ENCODE measurements at places on chromosomes 1 and 21. TPM values are rescaled to one million over a fixed set of nuclear protein-coding genes. Genes with fewer than 3 reads are reported as not detected.

The GBP3 gene
- total RNA-seq = 0.31 TPM

The CHIA gene
- total RNA-seq = not detected

The PDE9A gene
- 40.4 TPM for total RNA-seq

The GRHL3 gene
- not detected for total RNA-seq

The TEDDM1 gene
- not detected for total RNA-seq

The HMGCS2 gene
- not detected for total RNA-seq

The HRNR gene
- total RNA-seq = not detected

The LHX8 gene
- total RNA-seq = 0.31 TPM

The BACE2 gene
- 7.2 TPM for total RNA-seq

The JAM2 gene
- 41.0 TPM for total RNA-seq

The NCF2 gene
- total RNA-seq = 0.94 TPM

The OR2M3 gene
- 0.63 TPM for total RNA-seq

The CD244 gene
- not detected for total RNA-seq

The GPN2 gene
- total RNA-seq = 14.7 TPM

The SMPDL3B gene
- total RNA-seq = not detected

The SPRR2F gene
- total RNA-seq = not detected

The UQCRHL gene
- total RNA-seq = 1.9 TPM

The PODN gene
- 0.94 TPM for total RNA-seq

The KRTAP10-9 gene
- total RNA-seq = not detected

The SERPINC1 gene
- not detected for total RNA-seq

The GUCA2B gene
- not detected for total RNA-seq

The GNG12 gene
- 20.7 TPM for total RNA-seq

The SLFNL1 gene
- 4.4 TPM for total RNA-seq

The NAXE gene
- 40.1 TPM for total RNA-seq

The CD1E gene
- total RNA-seq = not detected

The LEMD1 gene
- total RNA-seq = 11.0 TPM

The ASCL5 gene
- not detected for total RNA-seq

The RBM11 gene
- 12.8 TPM for total RNA-seq

The SFPQ gene
- 790 TPM for total RNA-seq

The PFKL gene
- total RNA-seq = 106 TPM

The GBP6 gene
- 0.31 TPM for total RNA-seq

The ADGRB2 gene
- 103 TPM for total RNA-seq

The C1QB gene
- 5.9 TPM for total RNA-seq

The IFT25 gene
- 29.4 TPM for total RNA-seq

The ELAPOR1 gene
- 44.8 TPM for total RNA-seq

The NBPF20 gene
- total RNA-seq = 10.6 TPM

The GBP4 gene
- total RNA-seq = 1.3 TPM

The ZMYM1 gene
- total RNA-seq = 36.0 TPM

The HHIPL2 gene
- total RNA-seq = 0.94 TPM

The FCRL5 gene
- not detected for total RNA-seq

The SH2D1B gene
- total RNA-seq = not detected

The C1orf167 gene
- not detected for total RNA-seq

The PLA2G2A gene
- not detected for total RNA-seq

The ALX3 gene
- total RNA-seq = not detected

The LAX1 gene
- total RNA-seq = not detected

The ZNF695 gene
- total RNA-seq = 11.9 TPM
